Epithelial cell of esophagus (primary cell): ENCODE measurements at places on chromosomes 6 and 20.
A peak's percentile ranks its signal among the peaks of the same experiment; 100 is the strongest.

DNA sequence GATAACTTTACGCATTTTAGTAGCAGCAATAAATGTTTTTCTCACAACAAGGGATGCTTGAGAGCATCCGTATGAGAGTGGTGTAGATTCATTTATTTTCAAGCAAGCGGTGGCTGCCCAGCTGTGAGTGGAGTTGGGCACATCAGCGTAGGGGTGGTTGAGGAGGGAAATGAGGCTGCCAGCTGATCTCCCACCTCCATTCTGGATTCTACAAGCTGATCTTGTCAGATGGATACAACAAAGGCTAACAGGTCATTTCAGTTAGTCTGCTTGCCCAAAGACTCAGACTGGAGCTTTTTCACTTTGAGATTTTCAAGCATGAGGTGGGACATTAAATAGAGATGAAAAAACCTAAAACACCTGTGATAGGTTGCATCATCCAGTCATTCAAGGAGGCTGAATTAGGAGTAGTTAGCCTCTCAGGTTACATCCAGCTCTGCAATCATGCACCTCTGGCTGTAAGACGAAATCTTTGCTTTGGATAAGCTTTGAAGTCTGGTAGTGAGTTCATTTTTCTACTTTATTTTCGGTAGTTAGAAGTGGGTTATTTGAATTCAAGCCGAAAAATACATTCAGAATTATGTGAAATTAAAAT is 1.9 kb upstream of the BACH2 start:
- DNase-seq = no peak

DNA sequence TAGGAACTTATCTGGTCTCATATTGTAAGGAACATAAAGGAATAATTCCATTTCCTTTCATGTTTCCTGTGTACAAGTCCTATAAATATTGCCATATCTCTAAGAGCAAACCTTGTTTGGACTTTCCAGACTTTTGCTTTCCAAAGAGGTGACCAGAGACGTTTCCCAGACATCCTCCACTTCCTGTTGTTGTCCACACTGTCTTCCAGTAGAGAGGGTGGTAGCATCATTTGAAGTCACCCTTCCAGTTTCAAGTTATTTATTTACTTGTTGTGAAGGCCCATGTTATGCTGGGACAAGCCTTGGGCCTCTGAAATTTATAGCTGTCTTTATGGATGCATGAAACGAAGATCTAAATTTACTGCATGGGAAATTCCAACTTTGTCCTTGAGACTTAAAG is 10.6 kb upstream of the TGM3 start:
- no peak for DNase-seq

DNA sequence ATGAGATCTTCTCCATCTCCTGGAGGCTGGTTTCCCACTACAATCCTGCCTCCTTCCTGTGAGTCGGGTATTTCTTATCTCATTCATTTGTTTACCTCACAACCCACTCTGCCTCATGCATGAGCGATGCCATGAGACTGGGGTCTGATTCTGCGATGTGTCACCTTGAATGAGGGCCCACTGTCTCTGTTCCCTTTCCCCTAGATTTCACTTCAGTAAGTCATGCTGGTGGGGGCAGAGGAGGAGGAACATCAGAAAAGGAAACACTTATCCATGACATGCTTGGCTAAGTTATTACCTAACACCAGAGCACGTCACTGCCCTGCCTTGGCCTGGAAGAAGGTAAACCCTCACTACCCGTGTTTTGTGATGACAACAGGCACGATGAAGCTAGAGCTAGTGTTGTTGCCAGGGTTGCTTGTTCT is 337.4 kb upstream of the PRDM1 start:
- DNase-seq = peak; percentile 77

DNA sequence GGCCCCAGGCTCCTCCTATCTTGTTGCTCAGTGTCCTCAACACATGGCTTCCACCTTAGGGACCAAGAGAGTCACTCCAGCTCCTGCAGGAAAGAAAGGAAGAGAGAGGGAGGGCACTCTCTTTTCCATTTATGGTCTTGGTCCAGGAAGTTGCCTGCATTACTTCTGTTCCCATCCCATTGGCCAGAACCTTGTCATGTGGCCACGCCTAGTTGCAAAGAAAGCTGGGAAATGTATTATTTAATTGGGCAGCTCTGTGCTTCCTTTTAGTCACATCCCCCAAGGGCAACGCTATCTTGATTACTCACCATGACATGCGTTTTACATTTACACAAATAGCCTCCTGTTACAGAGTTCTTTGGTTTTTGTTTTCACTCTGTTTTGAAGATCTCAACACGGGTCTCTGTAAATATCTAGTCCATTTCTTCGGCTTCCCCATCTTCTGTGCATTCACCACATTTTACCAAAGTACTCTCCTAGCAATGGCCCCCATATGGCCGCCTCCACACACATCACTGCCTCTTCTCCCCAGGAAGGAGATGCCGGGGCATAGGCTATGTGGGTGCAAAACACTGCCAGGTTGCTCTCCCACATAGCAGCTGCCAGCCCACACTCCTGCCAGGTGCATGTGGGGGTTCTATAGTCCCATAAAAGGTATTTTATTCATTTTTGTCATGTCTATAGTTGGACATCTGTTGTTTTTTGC is 35.7 kb upstream of the ZMYND8 start:
- peak; percentile 99 for DNase-seq

- no peak for DNase-seq
Measured at GRCh38 chr6:11346516-11346915, 114.0 kb upstream of the NEDD9 start.

DNA sequence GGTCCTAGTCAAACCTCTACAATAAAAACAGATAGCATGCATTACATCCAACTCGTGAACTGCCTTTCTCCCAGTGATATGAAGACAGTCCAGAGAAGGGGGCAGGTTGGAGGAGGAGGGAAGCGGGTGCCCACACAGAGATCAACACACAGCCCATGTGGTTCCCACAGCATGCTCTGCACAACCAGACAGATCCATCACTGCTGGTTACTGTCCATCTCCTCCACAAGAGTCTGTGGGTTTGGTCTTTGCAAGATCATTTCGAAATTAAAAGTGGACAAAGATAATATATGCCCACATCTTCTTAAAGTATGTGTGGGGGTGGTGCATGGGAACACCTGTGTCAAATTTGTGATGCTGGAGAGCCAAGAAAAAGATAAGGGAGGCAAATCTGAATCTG is 215.5 kb downstream of the GMDS start:
- no peak for DNase-seq

DNA sequence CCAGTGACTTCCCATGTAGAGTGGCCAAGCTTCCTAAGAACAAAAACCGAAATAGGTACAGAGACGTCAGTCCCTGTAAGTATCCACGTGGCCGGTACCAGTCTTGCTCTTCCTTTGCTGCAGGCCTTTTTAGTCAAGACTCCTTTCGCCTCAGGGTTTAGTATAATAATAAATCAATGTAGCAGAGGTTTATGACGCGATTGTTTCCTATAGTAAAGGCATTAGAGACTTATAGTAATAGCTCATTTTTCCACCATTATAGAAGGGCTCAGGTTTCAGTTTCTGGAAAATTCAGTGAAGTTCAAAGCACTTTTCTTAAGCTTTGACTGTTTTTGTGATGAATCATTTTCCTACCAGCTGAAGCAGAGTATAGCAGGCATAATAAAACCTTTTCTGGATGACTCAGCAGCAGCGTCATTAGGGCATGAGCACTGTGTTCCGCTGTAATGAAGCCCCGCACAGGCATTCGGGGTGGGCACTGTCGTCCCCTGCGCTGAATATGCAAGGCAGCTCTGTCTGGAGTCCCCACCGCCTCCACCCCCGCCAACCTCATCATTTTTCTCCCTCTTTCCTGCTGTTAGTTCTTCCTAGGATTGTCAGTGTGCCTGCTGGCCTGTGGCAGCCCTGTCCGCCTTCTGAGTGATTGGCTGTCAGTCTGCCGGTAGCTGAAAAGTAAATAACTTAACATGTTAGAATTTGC is 51.3 kb downstream of the PTPN1 start:
- DNase-seq = peak; percentile 93

DNA sequence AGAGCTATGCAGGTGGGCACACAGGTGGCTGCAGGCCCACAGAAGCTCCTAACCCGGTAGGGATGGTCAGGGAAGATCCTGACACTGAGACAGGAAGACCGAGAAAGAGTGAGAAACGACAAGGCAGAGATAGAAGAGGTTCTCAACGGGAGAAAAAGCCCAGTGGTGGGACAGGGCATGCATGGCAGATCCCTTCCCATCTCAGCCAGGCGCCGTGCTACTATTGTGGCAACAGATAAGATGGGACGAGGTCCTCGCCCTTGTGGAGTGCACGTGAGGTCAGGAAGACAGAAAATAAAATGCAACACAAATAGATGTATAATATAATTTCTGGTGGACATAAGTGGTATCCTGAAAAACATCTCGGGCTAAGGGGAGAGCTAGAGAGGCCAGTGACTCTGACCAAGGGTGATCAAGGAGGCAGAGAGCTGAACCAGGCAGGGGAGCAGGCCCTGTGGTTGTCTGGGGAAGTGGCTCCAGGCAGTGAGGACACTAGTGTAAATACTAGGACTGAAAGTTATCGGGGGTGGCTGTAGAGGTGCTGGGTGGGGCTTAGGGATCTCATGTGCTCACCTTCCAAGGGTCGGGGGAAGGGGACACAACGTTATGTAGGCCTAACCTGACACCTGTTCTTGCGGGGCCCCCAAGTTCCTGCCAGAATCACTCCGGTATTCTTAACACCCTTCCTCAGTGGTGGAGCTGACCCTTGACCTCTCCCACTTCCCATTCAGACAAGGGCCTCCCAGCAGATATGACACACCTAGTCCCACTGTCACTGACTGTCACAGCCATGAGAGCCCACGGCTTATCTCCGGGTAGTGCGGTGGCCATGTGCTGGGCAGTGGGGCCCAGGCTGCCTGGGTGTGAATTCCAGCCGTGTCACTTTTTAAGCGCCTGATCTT is 1.0 kb downstream of the SRXN1 start:
- no peak for DNase-seq

DNA sequence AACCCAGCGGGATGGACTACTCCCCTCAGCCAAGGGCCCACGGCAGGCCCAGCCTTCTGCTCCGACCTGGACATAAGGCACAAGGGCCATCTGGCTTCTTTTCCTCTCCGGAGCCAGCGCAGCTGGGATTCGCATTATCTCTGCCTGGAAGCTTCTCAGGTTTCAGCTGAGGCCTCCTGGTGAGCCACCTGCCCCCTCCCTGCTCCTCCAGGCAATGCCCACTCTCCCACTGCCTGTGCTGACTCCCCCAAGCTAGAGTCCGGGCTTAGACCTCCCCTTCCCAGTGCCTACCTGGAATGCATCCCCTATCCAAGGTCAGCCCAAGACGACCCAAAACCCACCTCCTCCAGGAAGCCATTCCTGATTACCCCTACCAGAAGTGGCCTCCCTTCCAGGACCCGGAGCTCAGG is 60.7 kb downstream of the EZR start:
- no peak for DNase-seq

DNA sequence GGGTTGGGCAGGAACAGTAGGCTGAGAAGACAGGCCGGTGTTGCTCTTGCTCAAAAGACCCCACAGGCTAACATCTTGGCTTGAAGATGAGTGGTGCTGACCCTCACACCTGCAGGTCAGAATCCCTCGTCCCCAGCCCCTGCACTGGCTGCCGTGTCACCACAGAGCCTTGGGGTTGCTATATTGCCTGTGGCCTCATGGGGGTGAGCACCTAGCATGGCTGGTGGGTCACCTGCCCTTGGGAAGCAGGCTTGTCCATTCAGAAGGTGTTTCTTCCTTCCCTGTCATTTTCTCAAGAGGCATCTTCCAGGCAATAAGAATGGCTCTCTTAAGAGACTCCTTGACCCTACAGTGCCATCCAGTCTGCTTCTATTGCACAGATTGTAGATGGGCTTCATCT is 7.7 kb downstream of the SLC22A16 start:
- no peak for DNase-seq

GRCh38 chr6:109031416-109031815 is 63.2 kb downstream of the SESN1 start:
- no peak for DNase-seq

- DNase-seq = no peak
Measured at GRCh38 chr6:24425091-24425490, 22.4 kb downstream of the MRS2 start.

- DNase-seq = no peak
Measured at GRCh38 chr6:159390381-159390780, 221.2 kb downstream of the FNDC1 start.

DNA sequence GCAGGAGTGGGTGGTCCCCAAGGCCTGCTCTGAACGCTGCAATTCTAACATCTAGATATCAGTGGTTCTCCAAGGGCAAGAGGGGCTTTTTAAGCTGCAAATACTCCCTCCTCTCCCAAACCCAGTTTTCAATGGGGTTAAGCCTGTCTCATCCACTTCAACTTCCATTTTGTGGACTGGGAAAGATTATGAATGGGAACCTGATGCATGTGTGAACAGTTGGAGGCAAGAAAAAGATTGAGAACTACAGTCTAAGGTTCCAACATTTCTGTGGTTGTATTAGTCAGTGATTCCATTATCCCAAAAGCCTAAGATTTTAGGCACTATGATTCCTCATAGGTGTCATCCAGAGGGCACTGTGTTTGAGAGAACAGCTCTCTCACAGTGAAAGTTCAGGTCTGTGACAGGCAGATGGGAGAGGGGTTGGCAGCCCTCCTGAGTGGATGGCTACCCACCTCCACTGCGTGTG is 53.7 kb downstream of the HNF4A start:
- DNase-seq = no peak

GRCh38 chr20:37329481-37330165 is 16.3 kb upstream of the SRC start:
- DNase-seq = no peak

GRCh38 chr6:70838907-70839285 is 118.0 kb downstream of the B3GAT2 start:
- no peak for DNase-seq

DNA sequence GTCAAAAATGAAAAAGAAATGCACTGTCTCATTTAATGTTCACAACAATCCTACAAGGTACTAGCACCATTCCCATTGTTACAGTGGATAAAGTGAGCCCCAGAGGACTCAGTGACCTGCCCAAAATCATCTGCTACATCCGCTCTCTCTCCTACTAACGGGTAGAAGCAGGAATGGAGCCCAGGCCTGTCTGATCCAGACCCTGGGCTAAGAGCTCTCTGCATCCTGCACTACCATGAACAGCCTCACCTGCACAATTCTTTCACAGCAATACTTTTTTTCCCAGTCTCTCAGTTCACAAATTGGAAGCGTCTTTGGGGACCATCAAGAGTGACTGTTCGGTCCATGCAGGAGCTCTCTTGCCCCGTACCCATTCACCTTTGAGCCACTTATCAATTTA is 31.2 kb downstream of the ATP9A start:
- DNase-seq = no peak

GRCh38 chr20:43739148-43739749 is 12.4 kb upstream of the GTSF1L start:
- DNase-seq = no peak

- DNase-seq = no peak
Measured at GRCh38 chr20:24533449-24533848, 64.0 kb downstream of the SYNDIG1 start.

- DNase-seq = no peak
Measured at GRCh38 chr6:95175927-95176675, 401.2 kb upstream of the MANEA start.
